ENCODE measurements at places on chromosomes 2 and 18.

DNA sequence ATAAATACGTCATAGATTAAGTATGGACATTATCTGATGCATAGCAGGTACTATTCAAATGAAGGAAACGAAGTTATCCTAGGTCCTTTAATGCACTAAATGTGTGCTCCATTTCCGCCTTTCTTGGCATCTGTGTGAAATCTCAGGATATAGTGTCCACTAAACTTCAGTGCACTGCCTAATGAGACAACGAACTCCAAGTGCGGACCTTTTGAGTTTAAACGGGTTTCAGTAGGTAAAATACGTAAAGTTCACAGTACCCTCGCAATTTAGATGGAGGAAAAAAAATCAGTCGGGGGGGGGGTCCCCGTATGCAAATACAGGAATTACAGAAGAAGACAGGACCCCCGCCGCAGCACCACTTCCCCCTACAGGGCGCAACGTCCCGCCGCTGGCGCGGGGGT lies 729 bp upstream of the REL start:
- no peak for DNase-seq

GRCh38 chr2:231642631-231643494 lies 50.2 kb downstream of the TEX44 start:
- no peak for DNase-seq

DNA sequence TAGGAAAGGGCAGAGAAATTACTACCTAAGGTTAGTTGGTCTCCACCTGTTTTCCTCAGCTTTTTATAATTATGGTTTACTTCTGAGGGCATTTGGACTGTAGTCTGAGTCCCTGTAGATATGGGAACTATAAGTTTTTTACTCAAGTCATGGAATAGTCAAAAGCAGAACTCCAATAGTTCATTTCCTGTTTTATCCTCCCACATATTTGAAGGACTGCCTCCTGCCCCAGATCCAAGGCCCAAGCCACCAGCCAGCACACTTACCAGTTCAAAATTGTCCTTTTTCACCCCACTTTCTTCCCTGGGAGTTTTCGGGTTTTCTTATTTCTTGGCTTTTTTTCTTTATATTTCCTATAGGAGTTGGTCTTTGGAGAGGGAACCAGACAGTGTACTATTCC lies 164.1 kb downstream of the MBD5 start:
- DNase-seq: no peak

DNA sequence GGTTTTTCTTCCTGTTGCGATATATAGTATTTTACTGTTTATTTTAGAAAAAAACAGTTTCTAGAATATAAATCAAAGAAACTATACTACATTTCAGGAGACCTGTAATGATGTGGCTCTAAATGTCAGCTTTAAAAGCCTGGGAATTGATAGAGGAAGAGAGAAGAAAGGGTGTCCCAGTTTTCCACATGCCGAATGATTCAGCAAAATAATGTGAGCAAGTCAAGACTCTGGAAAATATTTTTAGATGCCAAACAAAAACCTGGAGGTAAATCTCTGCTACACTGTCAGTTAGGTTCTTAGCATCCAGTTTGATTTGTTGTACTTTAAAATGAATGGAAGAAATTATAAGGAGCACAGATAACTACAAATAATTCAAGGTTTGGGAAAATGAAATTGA lies 67.1 kb upstream of the DSG1 start:
- DNase-seq: no peak

- DNase-seq: no peak
Measured at GRCh38 chr2:10775021-10775780, 37.4 kb downstream of the PDIA6 start.

DNA sequence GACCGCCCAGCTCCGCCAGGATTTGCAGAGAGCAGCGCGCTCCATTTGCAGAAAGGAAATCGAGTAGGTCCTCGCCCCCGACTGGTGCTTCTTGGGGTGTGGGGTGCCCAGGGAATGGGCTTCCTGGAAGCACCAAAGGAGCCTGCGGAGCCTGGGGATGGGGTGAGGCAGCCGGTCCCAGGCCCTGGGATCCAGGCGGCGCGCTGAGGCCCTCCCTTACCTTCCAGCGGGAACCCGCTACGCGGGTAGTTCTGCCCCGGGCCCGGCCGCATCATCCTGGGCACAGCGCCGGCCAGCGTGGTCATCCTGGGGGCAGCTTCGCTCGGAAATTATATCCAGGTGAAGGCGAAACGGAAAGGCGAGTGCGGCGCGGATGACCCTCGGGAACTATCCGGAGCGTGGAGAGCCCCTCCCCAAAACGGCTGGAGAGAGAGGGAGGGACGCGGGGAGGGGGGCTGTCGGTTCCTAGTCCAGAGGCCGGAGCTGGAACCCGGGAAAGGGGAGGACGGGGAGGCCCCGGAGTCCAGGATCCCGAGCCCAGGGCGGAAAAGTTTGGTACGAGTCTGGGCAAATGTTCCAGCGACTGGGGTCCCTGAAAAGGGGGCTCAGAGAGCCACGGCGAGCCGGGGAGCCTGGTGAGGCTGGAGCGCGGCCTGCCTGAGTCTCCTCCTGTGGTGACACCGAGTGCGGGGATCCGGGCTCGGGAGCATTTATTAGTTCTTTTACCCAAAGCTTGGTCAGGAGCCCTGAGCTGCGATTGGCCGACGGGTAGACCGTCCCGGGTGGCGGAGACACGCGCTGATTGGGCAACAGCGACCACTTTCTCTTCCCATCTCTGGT lies at the start of gene PAX3:
TSS of gene PAX3 (minus strand) at position 688 of the 840 bp plus-strand sequence. CDS start at position 305, 383 bp downstream.
- no peak for DNase-seq

- DNase-seq: no peak
Measured at GRCh38 chr2:33395034-33395433, 81.4 kb upstream of the RASGRP3 start.

- no peak for DNase-seq
Measured at GRCh38 chr2:239344857-239345216, 56.0 kb downstream of the HDAC4 start.

DNA sequence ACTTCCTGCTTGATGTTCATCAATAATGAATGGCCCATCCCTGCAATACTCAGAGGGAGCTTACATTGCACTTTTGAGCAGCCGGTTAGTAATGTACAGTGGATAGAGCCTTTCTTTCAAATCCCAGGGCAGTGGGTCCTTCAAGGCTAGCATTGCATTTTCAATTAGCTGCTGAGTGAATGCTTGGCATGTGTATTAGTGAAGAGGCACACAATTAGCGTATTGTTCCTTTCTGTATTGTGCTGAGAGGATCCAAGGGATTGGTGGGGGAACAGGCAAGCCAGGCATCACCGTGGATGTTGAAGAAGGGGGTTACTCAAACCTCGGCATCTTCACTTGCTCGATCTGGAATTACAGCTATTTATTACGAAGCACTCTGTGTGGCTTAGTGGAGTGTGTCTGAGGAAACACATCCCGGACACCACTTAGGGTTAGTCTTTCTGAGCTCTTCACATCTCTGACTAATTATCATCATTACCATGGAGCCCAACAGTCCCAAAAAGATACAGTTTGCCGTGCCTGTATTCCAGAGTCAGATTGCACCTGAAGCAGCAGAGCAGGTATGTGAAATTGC lies at the start of gene PPP1R1C:
TSS of gene PPP1R1C (plus strand) at position 222 of the 574 bp plus-strand sequence. CDS start at position 480, 258 bp downstream.
- DNase-seq: no peak

DNA sequence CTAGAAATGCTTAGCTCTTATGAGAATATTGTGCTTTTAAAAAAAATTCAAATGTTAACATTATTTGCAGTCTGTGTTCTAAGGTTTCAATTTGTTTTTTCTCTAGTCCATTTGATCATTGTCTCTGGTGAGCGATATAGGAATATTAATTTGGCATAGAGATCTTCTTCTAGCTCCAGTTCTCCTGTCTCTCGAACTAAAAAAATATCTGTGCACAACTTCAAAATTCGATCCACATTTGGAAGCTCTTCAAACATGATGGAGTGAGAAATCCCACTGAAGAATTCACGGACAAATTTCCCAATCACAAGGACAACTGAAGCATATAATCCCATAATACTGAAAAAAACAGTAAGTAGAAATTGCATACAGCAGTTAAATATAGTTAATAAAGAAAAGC lies 145.6 kb downstream of the NAPG start:
- no peak for DNase-seq

DNA sequence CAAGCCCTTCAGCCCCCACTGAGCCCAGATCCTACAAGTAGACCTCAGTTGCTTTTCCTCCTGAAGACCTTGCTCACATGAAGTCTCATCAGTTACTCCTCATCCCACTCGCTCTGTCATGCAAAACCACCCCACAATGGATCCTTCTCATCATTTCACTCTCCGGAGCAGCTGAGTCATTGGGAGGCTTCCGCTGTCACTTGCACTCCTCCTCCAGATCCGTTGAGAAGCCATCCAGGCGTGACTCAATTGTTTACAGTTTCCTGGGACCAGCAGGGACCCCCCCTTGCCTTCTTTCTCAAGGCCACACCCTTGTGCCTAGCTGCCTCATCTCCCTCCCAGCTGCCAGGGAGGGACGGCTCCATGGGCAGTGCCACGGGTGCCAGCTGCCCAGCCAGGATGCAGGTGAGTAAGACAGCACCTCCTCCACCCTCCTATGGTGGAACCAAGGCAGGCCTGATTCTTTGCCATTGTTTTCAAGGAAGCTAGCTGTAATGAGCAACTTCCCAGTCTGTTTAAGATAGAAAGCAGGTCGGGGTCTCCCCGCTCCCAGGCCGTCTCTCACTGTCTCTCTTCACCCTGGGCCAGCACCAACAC lies 16.3 kb downstream of the GPR55 start:
- no peak for DNase-seq

- no peak for DNase-seq
Measured at GRCh38 chr2:231386446-231386845, 9.1 kb upstream of the B3GNT7 start.

- no peak for DNase-seq
Measured at GRCh38 chr2:10073706-10074105, 6.5 kb downstream of the CYS1 start.

DNA sequence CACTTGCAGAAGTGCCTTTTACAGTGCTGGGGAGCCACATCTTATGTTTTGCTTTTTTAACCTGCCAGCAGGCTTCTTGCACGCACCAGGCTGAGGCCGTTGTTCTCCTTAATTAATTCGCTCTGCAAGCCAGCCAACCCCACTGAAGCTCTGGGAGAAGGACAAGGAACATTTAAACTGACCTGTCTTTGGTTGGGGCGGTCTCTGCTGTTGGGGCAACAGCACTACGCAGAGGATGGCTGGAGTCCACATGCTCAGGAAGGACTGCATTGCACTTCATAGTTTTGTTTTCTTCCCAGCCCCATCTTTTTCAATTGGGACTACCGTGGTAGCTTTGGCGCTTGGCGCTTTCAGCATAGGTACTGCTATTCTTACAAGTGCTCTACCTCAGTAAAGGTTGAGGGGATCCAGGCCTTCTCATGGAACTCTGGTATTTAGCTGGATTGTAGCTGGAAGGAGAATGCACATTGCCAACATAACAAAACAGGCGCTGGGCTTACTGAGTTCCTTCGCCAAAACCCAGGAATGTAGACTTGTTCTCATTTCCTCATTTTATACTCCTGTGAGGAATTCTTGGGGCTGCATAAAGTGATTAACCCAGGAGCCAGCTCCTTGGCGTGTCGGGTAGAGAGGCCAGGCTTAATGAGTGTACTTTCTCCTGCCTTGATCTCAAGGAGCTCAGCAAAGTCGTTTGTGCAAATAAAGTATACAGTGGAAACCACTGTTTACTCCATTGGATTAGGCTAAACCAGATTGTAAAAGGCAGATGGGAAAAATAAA lies 146.2 kb downstream of the PRKCE start:
- DNase-seq: no peak

GRCh38 chr2:221574231-221574570 lies 2.1 kb upstream of the EPHA4 start:
- DNase-seq: no peak

DNA sequence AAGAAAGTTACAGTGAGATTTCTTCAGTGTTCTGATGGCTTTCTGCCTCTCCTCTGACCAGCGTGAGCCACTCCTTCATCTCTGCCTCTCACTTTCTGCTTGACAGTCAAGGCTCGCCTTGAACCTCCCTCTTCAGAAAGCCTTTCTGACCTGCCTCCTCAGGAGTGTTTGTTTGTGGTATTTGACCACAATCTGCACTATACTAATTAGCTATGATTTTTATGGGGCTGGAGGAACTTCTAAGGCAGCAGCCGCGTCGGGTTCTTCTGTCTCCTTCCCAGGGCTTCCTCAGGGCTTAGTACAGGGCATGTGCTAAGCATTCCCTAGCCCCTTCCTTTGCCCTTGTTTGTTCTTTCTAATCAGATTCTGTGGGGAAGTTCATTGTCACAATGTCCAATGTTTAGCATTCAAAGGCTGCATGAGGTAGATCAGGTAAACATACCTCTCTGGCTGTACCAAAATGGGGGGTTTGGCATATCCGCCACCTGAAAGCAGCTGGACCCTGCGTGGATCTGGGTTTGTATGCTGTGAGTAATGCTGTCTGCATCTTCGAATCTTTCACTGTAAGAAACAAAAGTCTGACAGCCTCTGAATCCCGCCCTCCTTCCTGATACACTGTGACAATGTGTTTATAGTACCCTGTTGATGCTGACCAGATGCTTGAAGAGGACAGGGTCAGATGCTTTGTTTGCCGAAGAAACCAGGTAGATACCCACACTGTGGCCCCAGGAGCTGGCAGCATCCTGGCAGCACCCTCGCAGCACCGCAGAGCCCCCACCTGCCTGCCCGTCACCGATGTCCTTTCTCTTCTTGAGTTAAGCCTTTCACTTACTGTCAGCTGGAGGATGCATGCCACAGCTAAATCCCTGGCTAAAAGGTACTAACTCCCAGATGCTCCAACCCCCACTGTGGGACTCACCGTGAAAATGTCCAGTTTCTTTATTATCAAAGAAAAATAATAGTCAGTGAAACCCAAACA lies 260.8 kb upstream of the HDAC4 start:
- DNase-seq: no peak

DNA sequence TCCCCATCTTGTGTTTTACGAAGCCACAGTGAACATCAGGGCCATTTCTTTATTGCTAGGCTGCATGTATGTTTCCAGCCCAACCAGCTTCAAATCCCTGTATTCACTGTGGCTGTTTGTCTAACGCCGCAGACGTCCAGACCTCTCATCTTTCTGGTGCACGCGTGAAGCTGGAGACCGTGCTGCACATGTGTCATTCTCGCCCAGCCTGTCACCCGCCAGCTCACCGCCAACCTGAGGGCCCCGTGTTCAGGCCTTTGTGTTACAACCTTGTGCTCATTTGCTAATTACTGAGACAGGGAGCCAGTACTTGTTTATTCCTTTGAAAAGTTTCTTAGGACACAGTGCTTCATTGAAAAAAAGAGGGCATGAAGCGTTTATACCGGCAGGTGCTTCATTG lies 21.4 kb downstream of the SALL3 start:
- no peak for DNase-seq

DNA sequence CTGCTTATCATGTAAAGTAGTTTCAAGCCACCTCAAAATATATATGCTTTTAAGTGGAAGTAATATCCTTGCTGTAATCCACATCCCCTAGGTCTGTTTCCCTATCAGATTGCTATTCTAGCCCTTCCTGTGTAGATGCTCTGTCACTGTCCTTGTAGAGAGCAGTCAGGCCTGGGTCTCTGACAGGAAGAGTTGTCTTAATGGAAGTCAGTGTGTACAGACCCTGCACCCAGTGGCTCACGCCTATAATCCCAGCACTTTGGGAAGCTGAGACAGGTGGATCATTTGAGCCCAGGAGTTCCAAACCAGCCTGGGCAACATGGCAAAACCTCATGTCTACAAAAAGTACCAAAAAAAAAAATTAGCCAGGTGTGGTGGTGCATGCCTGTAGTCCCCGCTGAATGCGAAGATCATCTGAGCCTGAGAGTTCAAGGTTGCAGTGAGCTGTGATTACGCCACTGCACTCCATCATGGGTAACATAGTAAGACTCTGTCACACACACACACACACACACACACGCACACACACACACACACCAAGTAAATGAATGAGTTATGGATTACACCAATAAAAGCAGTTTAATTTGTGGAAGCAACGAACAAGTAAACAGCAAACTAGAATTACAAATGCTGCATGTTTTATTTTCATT lies 70.2 kb upstream of the DSC1 start:
- DNase-seq: no peak

- no peak for DNase-seq
Measured at GRCh38 chr18:44882163-44882868, 201.6 kb downstream of the SETBP1 start.

Data from T-helper 1 cell (primary cell).